Heart left ventricle (tissue), 16 donors: ENCODE measurements at places on chromosomes 5 and 9.

- DNase-seq: no peak
Measured at GRCh38 chr9:35026671-35027070, 37.1 kb downstream of the DNAJB5 start.

GRCh38 chr5:170296935-170297588 lies 515 bp downstream of the LCP2 start:
- no peak for DNase-seq

- no peak for DNase-seq
Measured at GRCh38 chr5:81044868-81045267, 84.7 kb downstream of the RASGRF2 start.

DNA sequence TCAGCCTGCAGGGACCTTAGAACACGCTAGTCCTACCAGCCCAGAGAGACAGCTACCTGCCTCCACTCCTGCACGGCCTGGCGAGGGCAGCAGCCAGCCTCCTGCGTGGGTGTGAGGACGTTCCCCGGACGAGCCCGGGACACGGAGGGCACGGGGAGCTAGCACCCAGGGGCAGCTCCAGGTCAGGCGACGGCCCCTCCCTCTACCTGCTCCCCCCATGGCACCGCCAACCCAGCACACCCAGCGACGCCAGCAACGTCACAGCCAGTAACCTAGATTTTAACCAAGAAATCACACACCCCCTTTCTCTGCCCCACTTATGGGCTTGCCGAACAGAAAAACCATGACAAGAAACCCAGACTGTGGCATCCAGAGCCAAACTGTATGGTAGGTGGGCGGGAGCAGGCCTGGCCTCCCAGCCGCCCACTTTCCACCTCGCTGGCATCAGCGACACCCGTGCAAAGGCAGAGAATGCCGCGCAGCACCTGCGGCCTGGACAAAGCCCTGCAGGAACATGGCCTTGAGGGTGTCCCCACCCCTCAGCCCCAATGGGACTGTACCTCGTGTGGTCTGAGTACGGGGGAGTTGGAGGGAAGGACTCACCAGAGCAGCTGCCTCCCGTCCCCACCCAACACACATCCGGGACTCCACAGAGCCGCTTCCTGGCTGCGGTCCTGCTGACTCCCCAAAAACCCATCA lies 47.9 kb downstream of the NACC2 start:
- no peak for DNase-seq

DNA sequence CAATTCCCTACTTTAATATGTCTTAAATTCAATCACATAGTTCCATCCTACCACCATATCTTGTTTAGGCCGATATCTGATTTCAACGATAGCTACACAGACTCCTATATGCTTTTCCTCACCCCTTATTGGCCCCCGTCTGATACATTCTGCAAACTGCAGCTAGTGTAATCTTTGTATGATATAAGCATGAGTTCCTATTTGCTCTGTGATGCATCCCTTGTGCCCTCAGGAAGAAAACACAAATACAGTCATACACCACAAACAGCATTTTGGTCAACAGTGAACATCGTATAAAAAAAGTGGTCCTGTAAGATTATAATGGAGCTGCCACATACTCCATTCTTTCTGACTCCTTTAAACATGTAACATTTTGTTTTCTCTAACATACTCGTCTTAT lies 837.8 kb upstream of the CDH6 start:
- no peak for DNase-seq

- DNase-seq: no peak
Measured at GRCh38 chr9:74642376-74642775, 145.2 kb downstream of the RORB start.

- DNase-seq: no peak
Measured at GRCh38 chr5:97276474-97277120, 93.5 kb upstream of the RIOK2 start.

GRCh38 chr9:29437526-29437925 lies 1864.2 kb upstream of the C9orf72 start:
- no peak for DNase-seq

DNA sequence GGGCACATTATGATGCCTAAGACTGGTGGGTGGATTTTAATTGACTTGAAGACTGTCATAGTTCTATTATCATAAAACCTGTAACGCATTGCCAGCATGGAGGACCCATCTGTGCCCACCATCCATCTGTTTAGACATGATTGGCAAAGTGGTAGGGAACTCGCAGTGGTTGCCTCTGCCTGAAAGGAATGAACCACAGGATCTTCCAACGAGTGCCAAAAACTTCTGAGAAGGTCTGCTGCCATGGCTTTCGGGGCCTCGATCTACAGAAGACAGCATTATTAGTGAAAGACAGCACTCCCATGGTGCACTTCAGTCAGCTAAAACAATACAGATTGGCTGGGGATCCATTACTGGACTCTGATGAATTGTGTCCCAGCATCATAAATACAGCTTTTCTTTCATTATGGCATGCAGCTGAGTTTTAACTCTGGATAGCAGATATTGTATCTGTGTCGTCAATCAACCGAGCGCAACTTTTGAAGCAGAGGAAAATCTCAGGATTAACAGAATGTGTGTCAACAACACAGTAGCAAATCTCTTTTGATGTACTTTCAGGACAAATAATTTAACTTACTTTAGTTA lies 74.3 kb downstream of the ZDHHC21 start:
- no peak for DNase-seq

DNA sequence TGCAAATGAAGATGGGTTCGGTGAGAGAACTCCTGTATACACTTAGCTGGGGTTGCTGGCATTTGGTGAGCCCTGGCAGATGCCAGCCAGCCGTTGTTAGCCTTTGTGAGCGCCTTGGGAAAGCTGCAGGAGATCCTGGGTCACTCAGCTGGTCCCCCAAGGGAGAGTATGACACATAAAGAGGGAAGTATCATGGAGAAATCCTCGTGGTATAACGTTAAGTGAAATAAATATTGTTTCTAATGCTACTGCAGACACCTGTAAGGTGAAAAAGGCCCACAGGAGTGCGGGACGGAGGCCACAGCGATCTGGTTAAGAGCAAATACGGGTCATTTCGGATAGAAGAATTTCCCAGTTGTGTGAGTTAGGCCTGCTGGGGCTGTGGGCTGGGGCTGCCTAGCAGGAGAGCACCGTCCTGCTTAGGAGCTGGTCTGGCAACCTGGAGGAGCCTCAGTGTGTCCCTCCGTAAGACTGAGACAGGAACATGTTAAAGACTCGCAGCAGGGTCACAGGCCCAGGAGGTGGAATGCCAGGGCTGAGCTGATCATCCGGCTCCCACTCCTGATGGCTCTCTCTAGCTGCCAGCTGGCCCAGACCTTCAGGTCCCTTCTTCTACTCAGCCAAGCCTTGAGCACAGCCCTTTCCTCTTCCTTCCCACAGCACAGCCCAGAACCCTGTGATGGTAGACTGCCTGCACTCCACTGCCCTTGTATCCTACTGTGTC lies 4.9 kb downstream of the NKX2-5 start:
- DNase-seq: no peak

DNA sequence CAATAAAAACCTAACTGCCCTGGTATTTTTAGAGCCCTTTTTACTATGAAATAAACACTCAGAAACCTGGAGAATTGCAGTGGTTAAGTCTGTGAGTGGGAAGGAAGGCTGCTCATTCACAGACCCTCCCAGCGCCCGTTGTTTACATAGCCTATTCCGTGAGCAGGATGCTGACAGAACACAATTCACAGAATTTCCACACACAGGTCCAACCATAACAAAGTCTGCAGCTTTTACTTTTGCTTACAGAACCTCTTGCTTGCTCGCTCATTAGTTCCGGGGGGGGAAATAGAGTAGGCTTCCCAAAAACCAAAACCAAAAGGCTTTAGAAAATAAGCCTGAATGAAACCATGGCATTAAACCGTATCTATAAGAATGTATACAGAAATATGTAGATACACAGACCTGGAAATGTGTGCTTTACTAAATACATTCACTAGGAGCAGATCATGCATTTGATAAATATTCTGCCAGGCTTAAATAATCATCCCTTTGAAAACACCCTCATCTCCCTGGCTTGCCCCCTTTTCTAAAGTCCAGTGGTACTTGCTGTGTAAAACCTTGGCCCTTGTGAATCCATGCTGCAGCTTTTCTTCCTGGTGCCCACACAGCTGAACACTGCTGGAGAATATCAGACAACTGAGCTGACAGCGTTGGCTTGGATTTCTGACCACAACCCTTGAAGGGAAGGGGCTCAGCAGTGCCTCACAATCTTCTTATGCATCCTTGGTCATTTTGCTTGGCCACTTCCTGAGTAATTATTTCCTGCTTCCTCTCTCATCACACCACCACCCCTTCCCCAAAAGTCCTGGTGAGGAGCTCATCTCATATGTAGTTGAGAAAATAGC lies 128.0 kb downstream of the FANCC start:
- DNase-seq: peak; percentile 80

DNA sequence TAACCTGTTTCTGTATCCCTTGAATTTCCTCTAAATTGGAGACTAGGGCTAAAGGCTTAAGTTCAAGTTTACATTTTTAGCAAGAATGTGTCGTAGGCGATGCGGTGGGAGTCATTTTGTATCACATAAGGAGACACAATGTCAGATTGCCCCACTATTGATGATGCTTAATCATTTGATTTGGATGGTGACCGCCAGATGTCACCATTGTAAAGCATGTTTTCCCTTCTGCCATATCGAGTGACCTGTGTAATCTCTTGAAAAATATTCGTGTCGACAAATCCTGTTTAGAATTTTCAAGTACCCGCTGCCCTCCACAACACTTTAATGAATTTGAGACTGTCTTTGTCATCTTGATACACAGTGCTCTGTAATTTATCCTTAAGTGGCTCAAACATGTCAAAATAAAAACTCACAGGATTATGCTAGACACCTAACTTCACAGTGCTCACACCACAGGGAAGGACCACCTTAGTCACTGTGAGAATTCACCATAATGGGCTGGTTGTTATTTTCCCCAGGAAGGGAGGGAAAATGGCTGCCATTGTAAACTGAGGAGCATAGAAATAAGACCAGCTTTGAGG lies 34.5 kb upstream of the SLC46A2 start:
- DNase-seq: no peak

DNA sequence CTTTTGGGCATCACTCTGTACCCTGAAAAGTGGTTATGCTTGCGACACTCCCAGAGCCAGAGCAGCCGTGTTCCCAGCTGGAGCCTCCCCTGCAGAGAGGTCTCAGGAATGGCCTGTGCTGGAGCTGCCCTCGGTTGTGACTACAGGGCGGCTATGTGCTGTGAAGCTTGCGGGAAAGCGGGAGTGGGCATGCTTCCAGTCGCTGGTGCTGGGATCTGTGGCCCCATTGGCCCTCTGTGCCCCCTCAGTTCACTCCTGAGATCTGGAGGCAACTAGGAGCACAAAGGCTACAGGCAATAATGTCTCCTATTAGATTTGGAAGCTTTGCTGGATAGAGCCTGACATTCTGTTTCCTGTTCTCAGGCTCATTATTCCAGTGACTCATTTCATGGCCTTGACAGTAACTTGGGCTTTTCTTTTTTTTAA lies 56.9 kb downstream of the GPR107 start:
- no peak for DNase-seq

DNA sequence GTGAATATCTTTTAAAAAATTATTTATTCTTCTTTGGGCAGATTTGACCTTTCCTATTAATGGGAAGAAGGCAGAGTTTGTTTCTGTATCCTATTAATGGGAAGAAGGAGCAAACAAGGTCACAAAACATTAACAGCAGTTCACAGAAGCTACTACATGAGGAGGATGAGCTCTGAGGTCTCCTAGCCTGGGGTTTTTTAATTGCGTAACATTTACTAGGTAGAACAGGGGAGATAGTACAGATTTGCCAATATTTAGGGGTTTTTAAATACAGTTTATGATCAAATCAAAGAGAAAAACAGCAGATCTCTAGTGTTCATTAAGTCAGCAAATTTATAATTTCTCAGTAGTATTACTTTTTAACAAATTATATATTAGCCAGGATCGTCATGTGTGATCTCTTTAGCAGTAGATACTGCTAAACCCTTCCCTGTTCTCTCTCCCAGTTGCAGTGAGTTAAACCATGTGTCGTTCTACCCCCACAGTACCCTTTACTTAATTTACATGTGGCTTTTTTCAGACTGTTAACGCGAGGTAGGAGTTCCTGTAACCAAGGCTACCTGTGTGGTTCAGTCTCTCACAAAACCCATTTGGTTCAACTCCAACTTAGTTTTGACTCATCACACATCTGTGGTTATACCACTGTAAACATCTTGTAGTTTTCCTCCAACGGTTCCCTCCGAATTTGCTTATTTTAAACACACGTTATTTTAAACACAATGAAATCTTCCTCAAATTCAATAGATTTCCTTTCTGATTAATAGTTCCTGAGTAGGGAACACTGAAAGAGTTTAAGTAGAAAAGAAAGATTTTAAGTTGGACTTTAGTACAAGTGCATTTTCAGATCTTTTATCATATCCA lies 13.3 kb downstream of the SLC25A46 start:
- DNase-seq: no peak

GRCh38 chr9:128383007-128383753 lies 12.0 kb downstream of the URM1 start:
- no peak for DNase-seq

DNA sequence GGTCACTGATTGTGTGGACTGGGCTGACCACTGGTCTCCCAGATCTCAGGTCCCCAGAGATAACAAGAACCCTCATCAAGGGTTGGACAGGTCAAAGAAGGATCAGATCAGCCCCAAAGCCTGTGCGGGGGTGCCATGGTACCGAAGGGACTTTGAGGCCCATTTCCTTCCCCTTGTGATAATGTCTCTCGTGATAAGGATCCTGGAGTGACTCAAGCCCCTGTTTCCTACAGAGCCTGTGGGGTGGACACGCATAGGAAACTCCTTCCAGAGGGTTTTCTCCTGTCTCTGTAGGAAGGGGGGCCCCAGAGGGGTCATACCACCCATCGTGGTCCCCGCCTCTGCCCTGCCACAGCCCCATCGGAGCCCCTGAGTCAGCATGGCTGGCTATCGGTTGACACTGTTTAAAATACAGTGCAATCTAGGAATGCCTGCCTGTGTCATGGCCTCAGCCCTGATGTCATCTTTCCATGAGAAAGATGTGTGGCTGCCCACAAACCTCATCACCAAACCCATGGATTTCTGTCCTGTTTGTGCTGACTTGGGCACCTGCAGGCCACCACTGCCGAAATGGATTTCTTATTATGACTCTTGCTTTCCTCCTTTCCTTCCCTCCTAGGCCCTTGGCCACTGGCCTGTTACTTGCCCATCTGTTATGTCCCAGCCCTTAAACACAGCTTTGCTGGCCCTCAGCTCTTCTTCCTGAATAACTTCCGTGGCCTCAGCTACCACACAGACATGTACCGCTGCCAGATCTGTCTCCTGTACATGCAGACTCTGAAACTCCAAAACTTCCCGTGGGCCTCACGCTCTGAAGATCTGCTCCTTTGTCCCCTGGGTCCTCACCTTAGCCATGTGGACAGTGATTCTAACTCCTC lies 2.9 kb upstream of the CSF2 start:
- no peak for DNase-seq

- DNase-seq: no peak
Measured at GRCh38 chr9:135456436-135457104, 23.0 kb upstream of the PPP1R26 start.

GRCh38 chr5:128466554-128466953 lies 71.5 kb downstream of the FBN2 start:
- DNase-seq: no peak

DNA sequence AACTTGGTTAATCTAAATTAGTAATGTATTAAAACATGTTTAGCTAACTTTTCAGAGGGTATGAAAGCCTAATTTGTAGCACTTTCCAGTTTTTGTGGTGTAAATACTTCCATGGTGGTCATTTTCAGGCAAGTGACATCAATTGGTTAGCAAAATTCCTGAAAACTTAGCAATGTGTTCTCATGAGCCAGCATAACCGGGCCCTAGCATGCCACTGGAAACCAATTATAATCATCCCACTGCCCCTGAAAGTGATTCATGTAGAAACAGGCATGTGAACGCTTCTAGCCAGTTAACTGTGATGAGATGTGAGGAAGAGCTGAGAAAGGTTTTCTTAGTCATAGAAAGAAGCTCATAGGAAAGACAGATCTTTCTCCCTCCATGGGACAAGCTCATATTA lies 417.2 kb downstream of the TLR4 start:
- DNase-seq: no peak
